H7 (cell line): ENCODE measurements at places on chromosomes 3 and 15.

DNA sequence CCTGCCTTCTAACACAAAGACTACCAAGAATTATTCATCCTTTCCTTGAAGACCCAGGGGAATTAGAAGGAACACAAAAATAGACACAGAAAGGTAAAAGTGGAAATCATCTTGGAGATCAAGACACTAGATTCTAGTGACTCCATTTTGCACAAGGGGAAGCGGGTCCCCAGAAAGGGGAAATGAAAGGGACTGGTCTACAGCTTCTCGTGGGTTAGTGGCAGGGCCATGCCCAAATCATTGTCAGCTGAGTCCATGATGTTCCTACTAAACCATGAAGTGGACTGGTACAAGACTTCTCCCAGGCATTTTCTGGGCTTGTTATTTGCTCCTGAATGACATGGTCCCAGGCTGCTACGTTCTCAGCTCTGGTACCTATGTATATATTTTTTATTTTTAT, 230.7 kb upstream of the TPRG1 start:
- no peak for DNase-seq

- DNase-seq = no peak
Observed at GRCh38 chr3:4814305-4814903, 164.8 kb upstream of the BHLHE40 start.

GRCh38 chr3:125582707-125583106, 12.6 kb downstream of the OSBPL11 start:
- DNase-seq = no peak

DNA sequence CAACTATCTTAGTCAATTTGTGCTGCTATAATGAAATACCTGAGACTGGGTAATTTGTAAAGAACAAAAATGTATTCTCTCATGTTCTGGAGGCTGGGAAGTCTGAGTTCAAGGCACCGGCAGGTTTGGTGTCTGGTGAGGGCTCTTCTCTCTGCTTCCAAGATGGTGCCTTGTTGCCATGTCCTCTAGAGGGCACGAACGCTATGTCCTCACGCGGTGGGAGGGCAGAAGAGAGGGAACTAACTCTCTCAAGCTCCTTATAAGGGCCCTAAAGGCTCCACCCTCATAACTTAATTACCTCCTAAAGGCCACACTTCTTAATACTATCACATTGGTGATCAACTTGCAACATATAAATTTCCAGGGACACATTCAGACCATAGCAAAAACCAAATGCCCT, 108.4 kb downstream of the ADAMTSL3 start:
- no peak for DNase-seq

GRCh38 chr15:68679161-68679560, 100.4 kb downstream of the CORO2B start:
- DNase-seq = no peak

GRCh38 chr3:9955067-9955502, 2.9 kb upstream of the PRRT3 start:
- DNase-seq = peak; percentile 85

DNA sequence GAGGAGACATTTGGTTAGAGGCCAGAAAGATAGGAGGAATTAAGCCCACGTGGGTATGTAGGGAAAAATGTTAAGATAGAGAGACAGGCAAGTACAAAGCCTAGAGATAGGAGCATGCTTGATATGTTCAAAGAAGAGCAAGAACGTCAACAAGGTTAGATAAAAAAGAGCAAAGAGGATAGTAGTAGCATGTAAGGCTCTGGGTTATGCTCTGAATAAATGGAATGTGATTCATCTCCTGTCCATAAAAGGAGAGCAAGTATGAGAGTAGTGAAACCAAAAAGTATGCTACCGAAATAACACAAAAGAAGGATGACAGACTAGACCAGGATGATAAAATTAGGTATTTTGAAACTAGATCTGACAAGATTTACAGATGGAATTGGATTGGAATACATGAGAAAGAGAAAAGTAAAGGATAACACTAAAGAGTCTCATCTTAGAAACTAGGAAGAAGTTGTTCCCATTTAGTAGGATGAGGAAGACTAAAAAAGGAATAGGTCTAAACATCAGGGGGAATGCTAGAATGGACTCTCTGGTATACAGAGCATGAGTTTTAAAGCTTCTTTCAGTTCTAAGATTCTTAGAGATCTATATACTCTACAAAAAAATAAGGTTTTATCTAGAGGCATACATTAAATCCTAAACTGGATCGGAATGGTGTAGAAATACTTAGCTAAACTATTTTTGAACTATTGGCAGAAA, 59.1 kb downstream of the TRPM7 start:
- DNase-seq = no peak

DNA sequence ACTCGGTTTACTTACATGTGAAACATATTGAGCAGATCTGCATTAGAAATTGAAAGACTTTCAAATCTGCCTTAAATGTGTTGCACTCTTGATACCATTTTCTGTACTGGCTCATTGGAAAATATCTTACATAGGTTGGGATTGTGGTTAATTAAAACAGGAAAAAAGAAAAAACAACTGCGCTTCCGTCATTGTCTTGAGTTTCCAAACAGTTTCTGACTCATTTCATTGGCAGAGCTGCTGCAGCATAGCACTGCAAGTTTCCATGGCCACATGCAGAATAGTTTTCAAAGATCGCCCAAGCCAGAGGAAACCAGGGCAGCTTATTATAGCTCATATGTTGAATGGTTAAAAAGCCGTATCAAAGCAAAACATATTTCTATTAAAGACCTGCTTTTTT, 446.6 kb upstream of the BCHE start:
- DNase-seq = no peak

- no peak for DNase-seq
Observed at GRCh38 chr3:74751775-74752174, 137.3 kb upstream of the CNTN3 start.

DNA sequence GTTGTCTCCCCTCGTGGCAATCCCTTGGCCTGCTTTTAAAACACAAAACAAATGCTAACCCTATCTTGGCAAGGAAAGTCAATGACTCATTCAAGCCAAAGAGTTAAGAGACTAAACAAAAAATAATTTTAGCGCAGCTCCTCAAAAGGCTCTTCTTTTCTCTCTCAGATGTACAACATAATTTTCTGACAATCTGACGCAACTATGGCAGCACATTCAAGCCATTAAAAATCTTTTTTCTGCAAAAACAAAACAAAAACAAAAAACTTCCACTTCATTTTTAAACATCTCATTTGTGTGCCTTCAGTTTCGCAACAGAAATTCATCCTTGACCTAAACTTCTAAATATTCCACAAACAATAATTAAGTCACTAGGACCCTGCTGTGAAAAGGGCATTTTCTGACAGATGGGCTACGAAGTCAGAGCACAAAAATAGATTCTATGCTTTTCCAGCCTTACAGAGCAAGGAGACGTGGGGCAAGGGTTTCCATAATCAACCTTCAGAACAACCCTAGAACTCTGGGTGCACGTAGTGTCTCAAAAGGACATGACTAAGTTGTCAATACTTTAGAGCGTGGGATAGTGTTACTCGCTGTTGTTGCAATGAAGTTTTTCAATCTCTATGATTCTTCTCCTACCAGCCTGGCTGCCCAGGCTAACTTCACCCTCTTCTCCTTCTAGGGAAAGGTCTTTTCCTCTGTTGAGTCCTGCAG, 84.3 kb downstream of the MB21D2 start:
- no peak for DNase-seq

DNA sequence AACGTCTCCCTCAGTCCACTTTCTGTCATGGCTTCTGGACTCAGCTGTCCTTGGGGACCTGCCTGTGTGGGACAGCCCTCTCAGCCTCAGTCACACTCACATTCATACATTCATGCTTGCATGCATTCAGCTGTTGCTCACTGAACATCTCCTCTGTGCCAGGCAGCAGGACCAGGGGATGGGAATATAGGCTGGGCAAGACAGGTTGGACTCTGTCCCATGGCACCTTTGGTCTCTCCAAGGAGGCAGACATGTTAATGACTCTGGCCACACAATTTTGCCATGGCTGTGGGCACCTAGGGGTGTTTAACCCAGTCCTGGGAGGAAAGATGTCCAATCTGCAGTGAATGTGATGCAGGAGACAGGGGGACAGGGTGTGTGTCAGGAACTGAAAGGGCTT, 7.8 kb upstream of the DNAH1 start:
- DNase-seq = no peak

- no peak for DNase-seq
Observed at GRCh38 chr3:150783920-150784746, 21.2 kb upstream of the SIAH2 start.

GRCh38 chr15:75468913-75469598, 17.6 kb upstream of the SIN3A start:
- DNase-seq = no peak

- DNase-seq = no peak
Observed at GRCh38 chr3:196418601-196419000, 13.6 kb downstream of the UBXN7 start.

GRCh38 chr3:89964347-89964746, 856.9 kb downstream of the EPHA3 start:
- no peak for DNase-seq

DNA sequence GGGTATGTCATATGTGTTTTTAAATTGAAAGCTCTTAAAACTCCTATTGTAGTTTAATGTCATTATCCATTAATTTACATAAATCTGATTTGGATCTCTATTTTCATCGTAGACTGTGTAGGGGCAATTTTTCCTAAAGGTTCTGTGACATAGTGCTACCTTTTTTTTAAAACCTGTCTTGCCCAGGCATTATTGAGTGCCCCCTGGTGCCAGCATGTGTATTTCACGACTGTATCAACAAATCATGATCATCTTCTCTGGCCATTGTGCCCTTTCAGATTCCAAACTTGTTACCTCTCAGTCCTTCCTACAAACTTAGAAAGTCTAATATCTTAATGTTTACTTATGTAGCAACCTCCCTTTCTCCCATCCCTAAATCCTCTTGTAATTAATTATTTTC, 97.2 kb upstream of the FLNB start:
- DNase-seq = peak; percentile 17

- peak; percentile 56 for DNase-seq
Observed at GRCh38 chr15:33547876-33548275, 237.1 kb downstream of the RYR3 start.

DNA sequence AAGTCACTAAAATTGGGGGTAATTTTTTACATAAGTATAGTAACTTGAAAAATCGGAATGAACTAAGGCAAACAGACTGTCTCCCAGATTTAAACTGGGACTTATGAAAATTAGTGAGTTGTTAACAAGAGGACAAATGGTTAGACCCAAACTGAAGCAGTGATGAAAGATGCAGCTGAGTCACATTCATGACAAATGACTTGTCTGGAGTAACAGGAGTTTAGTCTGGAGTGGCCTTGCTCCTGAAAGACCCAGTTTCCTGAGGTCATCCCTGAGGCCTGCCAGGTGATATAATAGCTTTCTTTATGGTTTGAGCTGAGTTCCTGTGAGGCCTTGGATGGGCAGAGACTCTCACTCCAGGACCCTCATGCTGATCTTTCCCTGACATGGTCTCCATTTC, 9.6 kb upstream of the CTDSPL start:
- DNase-seq = no peak

GRCh38 chr3:9247941-9248521, 1.4 kb downstream of the SRGAP3 start:
- DNase-seq = no peak

- no peak for DNase-seq
Observed at GRCh38 chr3:178459038-178459410, 77.2 kb upstream of the KCNMB2 start.

- no peak for DNase-seq
Observed at GRCh38 chr3:100630664-100631063, 21.3 kb downstream of the ADGRG7 start.

- peak; percentile 92 for DNase-seq
Observed at GRCh38 chr15:31365655-31366127, 39.1 kb downstream of the KLF13 start.
